ENCODE measurements at places on chromosomes 3 and 15. TPM values are rescaled to one million over a fixed set of nuclear protein-coding genes. Genes with fewer than 3 reads are reported as not detected.

ECE2 gene
- 2.1 TPM for polyA plus RNA-seq

TMC3 gene
- 5.3 TPM for polyA plus RNA-seq

GRCh38 chr3:178680489-178680888, 144.3 kb downstream of the KCNMB2 start:
- DNase-seq = no peak

GRCh38 chr3:45547764-45548680, 46.5 kb upstream of the LIMD1 start:
- DNase-seq = no peak
